ENCODE measurements at places on chromosomes 6 and 20.

DNA sequence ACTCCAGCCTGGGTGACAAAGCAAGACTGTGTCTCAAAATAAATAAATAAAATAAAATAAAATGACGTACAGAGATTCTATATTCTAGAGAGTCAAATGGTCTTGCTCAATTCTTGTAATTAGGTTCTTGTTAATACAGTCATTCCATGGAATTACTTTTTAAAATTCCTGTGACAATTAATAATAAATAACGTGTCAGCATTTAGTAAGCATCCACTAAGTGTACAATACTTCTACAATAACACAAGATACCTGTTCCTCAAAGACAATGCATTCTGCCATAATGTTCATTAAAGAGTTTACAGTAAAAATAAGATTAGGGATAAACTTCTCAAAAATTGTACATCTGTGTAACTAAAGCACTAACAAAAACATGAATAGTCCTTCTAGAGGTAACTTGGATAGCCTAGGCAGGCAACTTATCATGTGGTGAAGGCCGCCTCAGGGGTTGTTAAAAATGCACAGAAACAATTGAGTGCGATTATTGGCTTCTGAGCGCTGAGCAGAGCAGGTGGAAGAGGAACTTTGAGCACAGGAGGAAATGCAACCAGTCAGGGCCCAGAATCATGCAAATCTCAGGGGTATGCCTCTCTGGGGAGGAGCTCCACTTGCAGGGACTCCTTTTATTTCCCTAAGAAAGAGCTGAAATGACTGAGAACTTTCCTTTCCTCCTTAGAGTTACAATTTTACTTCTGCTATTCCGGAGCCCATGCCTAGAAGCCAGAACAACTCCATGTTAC is 37.1 kb downstream of the QRSL1 start:
- DNase-seq = no peak

DNA sequence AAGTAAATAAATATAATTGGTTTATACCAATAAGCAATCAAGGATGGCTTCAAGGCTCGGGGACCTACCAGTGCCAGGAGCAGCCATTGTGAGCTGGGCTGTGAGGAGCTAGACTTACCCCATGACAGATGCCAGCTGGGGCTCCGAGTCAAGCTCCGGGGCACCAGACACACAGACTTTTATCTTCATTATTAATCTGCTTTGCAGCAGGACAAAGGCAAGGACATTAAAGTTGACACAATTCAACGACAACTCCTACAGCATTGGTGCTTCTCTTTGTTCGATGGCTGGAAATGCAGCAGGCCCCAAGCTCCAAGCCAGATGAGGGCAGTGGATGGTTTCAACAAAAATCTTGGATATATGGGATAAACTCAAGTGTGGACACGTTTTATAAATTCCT is 68.3 kb downstream of the CD24 start:
- DNase-seq = no peak

- DNase-seq = peak; percentile 21
These were observed 89.9 kb upstream of the SGK1 start for GRCh38 chr6:134407791-134408190.

DNA sequence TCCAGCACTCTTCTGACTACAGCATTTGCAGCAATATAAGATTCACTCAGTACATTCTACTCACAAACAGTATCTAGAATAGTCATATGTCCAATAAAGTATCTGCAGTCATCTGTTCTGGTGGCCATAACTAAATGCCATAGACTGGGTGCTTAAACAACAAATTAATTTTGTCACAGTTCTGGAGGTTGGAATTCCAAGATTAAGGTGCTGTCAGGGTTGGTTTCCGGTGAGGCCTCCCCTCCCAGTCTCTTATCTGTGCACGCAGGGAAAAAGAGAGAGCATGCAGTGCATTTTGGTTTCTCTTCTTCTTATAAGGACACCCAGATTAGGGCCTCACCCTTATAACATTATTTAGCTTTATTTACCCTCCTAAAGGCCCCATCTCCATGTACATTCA is 21.3 kb upstream of the NUS1 start:
- no peak for DNase-seq

- DNase-seq = no peak
These were observed 8.9 kb downstream of the HTR1B start for GRCh38 chr6:77454386-77454785.

- no peak for DNase-seq
These were observed 166.1 kb downstream of the CDKAL1 start for GRCh38 chr6:20700375-20700774.

DNA sequence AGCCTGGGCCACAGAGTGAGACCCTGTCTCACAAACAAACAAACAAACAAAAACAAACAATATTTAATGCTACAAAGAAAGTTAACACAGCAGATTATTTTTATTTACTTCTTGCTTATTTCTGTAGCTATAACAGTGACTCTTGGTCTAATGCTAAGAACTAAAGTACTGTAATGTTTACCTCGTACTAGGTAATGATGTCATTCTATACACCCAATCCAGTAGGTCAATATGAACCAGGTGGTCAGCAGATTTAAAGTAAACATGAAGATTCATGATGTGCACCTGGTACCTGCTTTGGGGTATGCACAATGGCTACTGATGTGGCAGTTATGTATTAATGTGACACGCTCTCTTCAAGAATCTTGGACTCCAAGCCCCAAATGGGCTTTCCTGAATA is 36.6 kb upstream of the CARMIL1 start:
- no peak for DNase-seq

- no peak for DNase-seq
These were observed 4.6 kb downstream of the SLC44A4 start for GRCh38 chr6:31874084-31874670.

DNA sequence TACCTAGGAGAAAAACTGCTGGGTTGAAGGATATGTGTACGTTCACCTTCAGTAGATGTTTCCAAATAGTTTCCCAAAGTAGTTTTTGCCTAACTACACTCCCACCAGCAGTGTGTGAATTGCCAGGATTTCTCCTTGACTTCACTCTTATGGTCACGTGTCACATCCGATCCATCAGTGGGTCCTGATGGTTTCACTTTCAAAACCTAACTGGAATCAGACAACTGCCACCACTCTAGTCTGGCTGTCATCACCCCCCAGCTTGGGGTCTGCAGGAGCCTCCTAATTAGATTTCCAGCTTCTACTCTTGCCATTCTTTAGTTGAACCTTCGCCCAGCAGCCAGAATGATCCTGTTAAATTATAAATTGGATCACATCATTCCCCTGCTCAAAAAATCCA is 8.5 kb upstream of the SLC12A5 start:
- no peak for DNase-seq

GRCh38 chr20:20711413-20711812 is 1.0 kb downstream of the RALGAPA2 start:
- no peak for DNase-seq

DNA sequence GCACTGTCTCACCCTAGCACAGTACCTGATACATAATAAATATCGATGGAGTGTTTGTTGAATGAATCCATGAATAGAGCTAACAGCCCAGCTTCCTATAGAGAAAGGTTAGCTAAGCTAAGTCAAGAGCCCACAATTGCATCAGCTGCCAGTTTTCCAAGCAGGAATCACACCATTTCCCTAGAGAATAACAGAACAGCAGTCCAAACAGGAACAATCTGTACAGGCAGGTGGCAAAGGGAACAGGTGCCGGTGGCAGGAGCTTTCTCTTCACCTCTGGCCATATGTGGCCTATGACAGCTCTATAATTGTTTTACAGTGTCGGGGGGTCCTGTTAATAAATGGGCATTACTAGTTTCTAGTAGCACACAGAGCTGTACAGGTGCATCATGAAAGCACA is 38.8 kb downstream of the ISM1 start:
- DNase-seq = no peak

GRCh38 chr6:12280902-12281301 is 9.3 kb upstream of the EDN1 start:
- no peak for DNase-seq

DNA sequence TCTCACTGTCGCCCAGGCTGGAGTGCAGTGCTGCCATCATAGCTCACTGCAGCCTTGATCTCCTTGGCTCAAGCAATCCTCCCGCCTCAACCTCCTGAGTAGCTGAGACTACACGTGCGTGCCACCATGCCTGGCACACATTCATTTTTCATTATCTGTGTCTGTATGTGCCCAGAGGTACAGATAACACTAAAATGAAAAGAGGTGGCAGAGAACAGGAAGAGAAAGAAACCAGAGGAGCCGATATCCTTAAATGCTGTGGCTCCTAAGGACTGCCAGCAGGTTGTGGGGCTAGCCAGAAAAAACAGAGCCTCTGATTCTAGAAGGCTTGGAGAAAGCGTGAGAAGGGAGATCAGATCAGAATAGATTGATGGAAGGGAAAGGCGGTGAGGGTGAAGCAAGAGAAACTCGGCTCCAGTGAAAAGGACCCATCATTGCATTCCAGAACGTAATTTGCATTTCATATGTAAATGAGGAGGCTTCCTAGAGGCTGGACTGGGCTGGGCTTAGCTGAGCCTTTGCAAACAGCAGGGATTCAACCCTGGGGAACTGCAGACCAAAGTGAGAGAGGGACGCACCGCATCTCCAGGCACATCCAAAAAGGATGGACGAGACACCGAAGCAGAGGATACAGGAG is 64.2 kb downstream of the GCNT2 start:
- DNase-seq = no peak

DNA sequence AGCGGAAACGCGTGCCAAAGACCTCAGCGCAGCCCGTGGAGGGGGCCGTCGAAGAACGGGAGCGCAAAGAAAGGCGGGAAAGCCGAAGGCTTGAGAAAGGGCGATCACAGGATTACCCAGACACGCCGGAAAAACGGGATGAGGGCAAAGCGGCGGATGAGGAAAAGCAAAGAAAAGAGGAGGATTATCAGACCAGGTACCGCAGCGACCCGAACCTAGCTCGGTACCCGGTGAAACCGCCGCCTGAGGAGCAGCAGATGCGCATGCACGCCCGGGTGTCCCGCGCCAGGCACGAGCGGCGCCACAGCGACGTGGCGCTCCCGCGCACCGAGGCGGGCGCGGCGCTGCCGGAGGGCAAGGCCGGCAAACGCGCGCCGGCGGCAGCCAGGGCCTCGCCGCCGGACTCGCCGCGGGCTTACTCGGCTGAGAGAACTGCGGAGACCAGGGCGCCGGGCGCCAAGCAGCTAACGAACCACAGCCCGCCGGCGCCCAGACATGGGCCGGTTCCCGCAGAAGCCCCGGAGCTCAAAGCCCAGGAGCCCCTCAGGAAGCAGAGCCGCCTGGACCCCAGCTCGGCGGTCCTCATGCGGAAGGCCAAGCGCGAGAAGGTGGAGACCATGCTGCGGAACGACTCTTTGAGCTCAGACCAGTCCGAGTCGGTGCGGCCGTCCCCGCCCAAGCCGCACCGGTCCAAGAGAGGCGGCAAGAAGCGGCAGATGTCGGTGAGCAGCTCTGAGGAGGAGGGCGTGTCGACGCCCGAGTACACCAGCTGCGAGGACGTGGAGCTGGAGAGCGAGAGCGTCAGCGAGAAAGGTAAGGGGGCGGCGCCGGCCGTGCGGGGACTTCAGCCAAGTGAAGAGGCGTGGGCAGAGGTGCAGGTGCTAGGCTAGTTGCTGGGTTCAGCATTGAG is 296.2 kb downstream of the RIMS1 start:
- DNase-seq = no peak

GRCh38 chr6:142811923-142812322 is 133.1 kb downstream of the HIVEP2 start:
- no peak for DNase-seq

DNA sequence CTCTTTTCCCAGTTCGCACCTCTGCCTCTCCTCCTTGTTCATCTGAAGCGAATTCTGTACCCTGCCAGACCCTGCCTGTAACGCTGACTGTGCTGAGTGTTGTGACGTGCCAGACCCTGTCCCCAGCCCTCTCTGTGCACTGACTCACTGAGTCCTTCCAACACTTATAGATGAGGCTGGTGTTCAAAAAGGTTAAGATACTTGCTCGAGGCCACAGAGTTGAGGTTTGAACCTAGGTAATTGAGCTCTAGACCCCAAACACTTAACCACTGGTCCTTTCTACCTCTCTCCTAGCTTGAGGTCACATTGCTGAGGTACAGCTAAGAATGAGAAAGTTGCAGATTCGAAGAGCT is 45.7 kb upstream of the NEDD9 start:
- DNase-seq = no peak

GRCh38 chr6:163683105-163683622 is 268.6 kb downstream of the QKI start:
- no peak for DNase-seq

DNA sequence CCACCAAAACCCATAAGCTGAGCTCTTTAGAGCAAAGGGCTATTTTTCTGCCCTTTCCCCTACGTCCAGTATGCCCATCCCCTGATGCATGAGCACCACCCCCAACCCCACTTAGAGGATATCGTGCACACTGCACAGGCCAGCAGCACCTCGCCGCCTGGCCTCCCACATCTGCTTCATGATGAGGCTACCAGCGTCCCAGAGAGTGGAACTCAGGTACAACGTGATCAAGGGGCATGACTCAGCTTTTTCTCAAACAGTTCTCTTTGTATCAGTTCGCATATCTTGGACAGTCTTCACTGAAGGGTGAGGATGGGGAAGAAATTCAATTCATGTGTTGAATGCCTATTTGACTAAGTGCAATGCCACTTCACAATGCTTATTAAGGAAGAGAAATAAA is 81.9 kb upstream of the QKI start:
- DNase-seq = no peak

GRCh38 chr6:121724576-121724975 is 289.1 kb downstream of the GJA1 start:
- no peak for DNase-seq

DNA sequence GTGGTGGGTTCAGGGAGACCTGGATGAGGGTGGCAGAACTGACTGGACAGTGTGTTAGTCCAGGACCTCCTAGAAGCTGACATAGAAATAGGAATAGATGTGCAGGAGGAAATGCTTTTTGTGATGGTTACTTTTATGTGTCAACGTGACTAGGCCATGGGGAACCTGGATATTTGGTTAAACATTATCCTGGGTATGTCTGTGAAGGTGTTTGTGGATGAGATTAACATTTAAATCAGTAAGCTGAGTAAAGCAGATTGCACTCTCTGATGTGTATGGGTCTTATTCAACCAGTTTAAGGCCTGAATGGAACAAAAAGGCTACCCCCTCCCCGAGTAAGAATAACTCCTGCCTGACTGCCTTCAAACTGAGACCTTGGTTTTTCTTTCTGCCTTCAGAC is 219.3 kb downstream of the DHX35 start:
- DNase-seq = no peak

DNA sequence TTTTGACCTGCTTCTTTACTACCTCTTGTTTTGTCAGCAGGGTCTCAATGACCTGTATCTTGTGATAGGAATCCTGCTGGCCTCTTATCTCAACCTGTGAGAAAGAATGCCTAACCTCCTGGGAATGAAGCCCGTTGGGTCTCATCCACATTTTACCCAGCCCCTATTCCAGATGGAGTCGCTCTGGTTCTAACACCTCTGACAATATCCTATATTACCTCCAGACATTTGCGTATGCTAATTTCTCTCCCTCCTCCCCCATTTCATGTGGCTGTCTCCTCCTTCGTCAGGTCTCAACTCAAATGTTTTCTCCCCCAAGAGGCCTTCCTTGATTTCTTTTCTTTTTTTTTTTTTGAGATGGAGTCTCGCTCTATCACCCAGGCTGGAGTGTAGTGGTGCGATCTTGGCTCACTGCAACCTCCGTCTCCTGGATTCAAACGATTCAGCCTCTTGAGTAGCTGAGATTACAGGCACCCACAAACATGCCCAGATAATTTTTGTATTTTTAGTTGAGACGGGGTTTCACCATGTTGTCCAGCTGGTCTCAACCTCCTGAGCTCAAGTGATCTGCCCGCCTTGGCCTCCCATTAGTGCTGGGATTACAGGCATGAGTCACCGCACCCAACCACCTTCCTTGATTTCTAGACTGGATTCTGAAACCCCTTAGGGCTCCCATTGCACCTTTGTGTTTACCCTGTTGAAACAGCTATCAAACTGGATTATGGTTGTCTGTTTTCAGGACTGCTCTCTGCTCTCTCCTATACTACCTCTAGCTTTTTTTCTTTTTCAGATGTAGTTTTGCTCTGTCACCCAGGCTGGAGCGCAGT is 49.5 kb upstream of the B4GALT5 start:
- no peak for DNase-seq
